ENCODE measurements at places on chromosomes 12 and 14.

GRCh38 chr12:94205822-94206221 lies 57.4 kb downstream of the PLXNC1 start:
- no peak for DNase-seq

GRCh38 chr14:51715742-51716141 lies 64.0 kb downstream of the FRMD6 start:
- DNase-seq, result no peak

- no peak for DNase-seq
Measured at GRCh38 chr12:1046727-1047126, 55.7 kb downstream of the ERC1 start.

- no peak for DNase-seq
Measured at GRCh38 chr12:101566318-101566717, 28.5 kb upstream of the MYBPC1 start.

DNA sequence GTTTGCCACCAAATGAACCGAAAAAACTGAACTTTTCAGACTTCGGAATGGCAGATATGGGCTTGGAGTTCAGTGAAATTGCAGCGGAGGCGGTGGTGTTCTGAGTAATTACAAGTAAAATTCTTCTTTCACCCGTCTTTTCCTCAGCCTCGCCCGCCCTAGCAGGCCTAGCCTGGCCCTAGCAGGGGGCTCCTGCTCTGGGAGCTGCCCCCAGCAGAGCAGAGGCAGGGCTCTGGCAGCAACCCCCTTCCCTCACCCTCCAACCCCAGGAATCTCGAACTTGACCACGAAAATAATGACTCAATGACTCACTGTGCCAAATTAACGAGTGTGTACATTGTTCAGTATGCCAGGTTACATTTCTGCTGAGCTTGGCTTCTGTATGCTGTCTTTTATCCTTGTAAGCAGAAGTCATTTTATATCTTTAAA lies 1.1 kb downstream of the PAPLN start:
- DNase-seq, result no peak

GRCh38 chr12:95763809-95764253 lies 26.7 kb downstream of the NTN4 start:
- DNase-seq, result no peak

DNA sequence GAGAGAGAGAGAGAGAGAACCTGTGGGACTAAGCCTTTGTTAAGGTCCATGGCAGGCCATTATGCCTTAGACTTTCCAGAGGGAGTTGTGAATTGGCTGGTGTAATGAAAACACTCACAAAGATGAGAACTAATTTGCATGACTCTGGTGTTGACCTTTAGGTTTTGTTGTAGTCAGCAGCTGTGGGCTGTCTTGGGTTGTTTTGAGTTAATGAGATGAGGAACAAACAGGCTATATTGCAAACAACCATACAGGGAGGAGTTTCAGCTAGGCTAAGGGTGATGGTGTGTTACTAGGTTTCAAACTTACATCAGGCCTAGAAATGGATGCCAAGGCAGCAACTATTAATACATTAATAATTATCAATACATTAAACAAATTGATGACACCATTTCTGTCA lies 26.3 kb downstream of the ATXN7L3B start:
- no peak for DNase-seq

- DNase-seq, result no peak
Measured at GRCh38 chr12:130161261-130162243, 712 bp upstream of the FZD10 start.

- no peak for DNase-seq
Measured at GRCh38 chr12:47846294-47846996, 26.7 kb upstream of the HDAC7 start.

DNA sequence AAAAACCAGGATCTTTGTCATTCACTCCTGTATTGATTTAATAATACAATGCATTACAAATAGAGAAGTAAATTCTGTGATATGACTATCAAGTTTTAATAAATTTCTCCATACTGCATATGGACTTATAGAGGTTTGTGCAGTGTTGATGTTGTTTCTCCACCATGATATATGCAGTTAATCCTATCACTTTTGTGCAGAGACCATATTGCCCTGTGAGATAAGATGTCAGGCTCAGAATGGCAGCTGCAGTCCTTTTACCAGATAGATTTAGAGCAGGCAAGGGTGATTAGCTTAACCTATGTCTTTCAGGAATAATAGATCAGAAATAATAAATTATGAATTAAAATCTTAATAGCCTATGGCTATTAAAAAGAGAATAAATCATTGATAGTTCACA lies 38.6 kb upstream of the KCNJ8 start:
- no peak for DNase-seq

GRCh38 chr14:102593061-102593824 lies 794 bp downstream of the RCOR1 start:
- peak; percentile 37 for DNase-seq

GRCh38 chr12:72272731-72273498 lies 745 bp downstream of the TRHDE start:
- peak; percentile 79 for DNase-seq

- no peak for DNase-seq
Measured at GRCh38 chr14:24063263-24063836, 8.0 kb upstream of the CPNE6 start.

GRCh38 chr12:95004610-95005009 lies 1.1 kb upstream of the NDUFA12 start:
- DNase-seq, result no peak

GRCh38 chr14:70622111-70622712 lies 19.5 kb upstream of the TTC9 start:
- DNase-seq, result no peak

GRCh38 chr12:19648591-19648990 lies 209.3 kb downstream of the AEBP2 start:
- no peak for DNase-seq

DNA sequence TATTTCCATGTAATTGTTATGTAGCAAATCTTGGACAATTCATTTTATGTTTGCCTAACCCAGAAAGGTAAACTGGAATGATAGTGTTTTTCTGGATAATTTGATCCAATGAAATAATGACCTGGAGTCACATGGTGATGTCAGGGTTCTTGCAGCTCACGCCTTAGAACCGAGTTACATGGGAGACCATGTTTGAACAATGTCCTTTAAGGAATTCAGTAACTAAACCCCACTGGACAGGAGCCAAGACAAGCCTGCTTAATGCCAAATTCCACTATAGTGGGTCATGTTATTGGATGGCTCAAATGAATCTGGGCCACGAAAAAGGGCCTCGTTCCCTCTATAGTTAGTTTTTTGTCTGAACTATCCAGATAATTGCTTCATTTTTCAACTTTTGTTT lies 255.8 kb upstream of the HMGA2 start:
- no peak for DNase-seq

GRCh38 chr12:103673891-103674375 lies 86.9 kb downstream of the STAB2 start:
- DNase-seq, result no peak
